ENCODE measurements at places on chromosomes 16 and 17.

- DNase-seq: no peak
Observed at GRCh38 chr17:78793415-78793814, 11.3 kb upstream of the CYTH1 start.

GRCh38 chr17:79651761-79652160 is 40.9 kb upstream of the RBFOX3 start:
- DNase-seq: peak; percentile 1

DNA sequence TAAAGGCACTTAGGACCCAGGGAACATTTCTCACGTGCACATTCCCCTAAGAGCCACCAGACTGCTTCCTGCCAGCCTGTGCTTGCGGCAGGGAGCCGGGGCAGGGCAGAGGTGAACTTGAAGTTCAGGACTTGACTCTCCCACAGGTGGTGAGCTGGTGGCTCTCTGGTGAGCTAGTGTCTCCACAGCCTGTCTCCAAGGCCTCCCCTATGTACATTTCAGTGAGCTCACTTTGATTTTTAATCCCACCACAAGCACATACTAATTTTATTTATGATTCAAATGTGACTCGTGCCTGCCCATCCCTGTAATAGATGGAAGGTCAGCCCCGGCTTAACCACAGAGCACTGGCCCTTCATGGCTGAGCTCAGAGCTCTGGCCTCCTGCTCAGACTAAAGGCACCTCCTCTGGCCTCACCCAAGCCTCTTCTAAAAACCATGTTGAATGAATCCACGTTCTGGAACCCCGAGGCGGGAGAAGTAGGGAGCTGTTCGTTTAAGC is 9.2 kb downstream of the SNN start:
- DNase-seq: no peak

DNA sequence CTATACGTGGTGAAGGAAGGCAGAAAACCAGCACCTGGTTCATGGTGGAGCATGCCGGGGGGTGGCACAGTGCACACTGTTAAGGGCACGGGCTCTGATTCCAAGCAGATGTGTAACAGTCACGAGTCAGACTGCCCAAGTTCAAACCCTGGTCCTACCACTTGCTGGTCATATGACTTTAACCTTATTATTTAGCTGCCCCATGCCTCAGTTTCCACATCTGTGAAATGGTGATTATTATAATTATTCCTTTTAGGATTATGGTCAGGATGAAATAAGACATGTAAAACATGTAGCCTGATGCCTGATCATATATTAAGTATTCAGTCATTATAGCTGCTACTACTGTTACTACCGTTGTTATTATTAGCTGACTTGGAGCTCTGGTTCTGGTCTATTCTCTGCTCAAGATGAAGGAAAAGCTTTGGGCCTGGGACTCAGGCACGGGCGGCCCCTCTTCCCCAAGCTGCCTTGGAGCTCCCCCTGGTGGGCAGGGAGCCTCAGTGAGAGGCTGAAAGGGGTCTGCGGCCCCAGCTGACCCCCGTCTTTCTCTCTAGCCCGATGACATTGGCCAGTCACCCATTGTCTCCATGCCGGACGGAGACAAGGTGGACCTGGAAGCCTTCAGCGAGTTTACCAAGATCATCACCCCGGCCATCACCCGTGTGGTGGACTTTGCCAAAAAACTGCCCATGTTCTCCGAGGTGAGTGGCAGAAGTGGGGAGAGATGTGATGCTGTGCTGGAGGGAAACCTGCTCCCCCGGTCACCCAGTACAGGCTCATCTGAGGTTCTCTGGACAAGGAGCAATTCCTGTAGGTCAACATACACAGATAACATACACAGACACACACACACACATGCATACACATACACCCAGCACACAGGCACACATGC is 14.0 kb downstream of the NR1D1 start:
- DNase-seq: peak; percentile 73

DNA sequence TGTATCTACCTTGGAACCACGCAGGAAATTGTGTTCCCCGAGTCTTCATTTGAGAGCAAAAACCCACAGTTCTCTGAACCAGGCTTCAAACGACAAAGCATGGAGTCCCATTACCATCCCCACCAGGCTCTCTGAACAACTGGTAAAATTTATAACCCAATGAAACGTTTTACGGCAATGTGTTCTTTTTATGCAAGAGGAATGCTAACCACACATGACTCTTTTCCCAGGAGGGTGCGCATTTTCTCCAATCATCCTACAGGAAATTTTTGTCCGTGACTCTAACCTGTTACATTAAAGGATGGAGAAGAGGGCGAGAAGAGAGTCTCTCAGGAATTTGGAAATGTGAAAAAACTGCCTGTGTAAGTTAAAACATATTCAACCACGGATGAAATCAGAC is 17.8 kb downstream of the STX8 start:
- no peak for DNase-seq
